ENCODE measurements at places on chromosomes 2 and 18. TPM values are rescaled to one million over a fixed set of nuclear protein-coding genes. Genes with fewer than 3 reads are reported as not detected.

GRCh38 chr2:203774760-203775159, 68.3 kb downstream of the CD28 start:
- H3K4me1 ChIP-seq = no peaks in the 10 kb centered on the region
- H3K27me3 ChIP-seq = no peaks in the 10 kb centered on the region
- no peaks in the 10 kb centered on the region for H3K36me3 ChIP-seq
- H3K27ac ChIP-seq = no peak overlapping the region
- H3K4me3 ChIP-seq = no peak overlapping the region

GRCh38 chr2:210919128-210919527, 362.7 kb downstream of the CPS1 start:
- H3K27me3 ChIP-seq = no peaks in the 10 kb centered on the region
- H3K36me3 ChIP-seq = no peaks in the 10 kb centered on the region
- no peak overlapping the region for H3K27ac ChIP-seq
- H3K4me1 ChIP-seq = no peaks in the 10 kb centered on the region
- H3K4me3 ChIP-seq = no peak overlapping the region
- DNase-seq = no peak

DNA sequence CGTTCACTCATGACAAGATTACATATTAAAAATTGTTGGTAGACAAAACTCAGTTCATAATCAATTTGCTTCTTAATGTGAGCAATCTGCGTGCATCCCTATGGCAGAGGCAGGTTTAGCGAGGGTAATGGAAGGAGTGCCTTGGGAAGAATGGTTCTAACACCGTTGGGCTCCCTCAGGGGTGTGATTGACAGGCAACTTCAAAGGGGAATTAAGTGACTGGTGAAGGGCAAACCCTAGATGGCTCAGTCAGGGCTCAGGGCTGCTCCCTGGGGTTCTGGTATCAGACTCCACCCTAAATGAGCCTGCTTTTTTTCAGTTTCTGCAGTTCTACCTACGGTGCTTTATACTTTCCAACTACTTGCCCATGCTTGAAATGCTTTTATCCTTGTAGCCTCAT, 419.5 kb upstream of the CELF4 start:
- no peak overlapping the region for H3K4me3 ChIP-seq
- H3K36me3 ChIP-seq = no peaks in the 10 kb centered on the region
- no peak overlapping the region for H3K27ac ChIP-seq
- H3K27me3 ChIP-seq = no peaks in the 10 kb centered on the region
- H3K4me1 ChIP-seq = no peaks in the 10 kb centered on the region

- no peak overlapping the region for H3K4me3 ChIP-seq
- peaks cover 10% of the 10 kb centered on the region for H3K4me1 ChIP-seq
- no peaks in the 10 kb centered on the region for H3K36me3 ChIP-seq
- H3K27me3 ChIP-seq = no peaks in the 10 kb centered on the region
- DNase-seq = no peak
These were observed 7.9 kb downstream of the HS6ST1 start for GRCh38 chr2:128310761-128311160.

GRCh38 chr2:26630669-26631360, 10.4 kb downstream of the CIB4 start:
- no peaks in the 10 kb centered on the region for H3K4me1 ChIP-seq
- H3K27ac ChIP-seq = no peak overlapping the region
- no peak for DNase-seq
- H3K36me3 ChIP-seq = no peaks in the 10 kb centered on the region
- H3K27me3 ChIP-seq = no peaks in the 10 kb centered on the region

Gene ALPI
- total RNA-seq = not detected

GRCh38 chr2:204670124-204670523, 124.8 kb downstream of the PARD3B start:
- no peaks in the 10 kb centered on the region for H3K4me1 ChIP-seq
- DNase-seq = no peak
- no peak overlapping the region for H3K4me3 ChIP-seq
- no peaks in the 10 kb centered on the region for H3K36me3 ChIP-seq

DNA sequence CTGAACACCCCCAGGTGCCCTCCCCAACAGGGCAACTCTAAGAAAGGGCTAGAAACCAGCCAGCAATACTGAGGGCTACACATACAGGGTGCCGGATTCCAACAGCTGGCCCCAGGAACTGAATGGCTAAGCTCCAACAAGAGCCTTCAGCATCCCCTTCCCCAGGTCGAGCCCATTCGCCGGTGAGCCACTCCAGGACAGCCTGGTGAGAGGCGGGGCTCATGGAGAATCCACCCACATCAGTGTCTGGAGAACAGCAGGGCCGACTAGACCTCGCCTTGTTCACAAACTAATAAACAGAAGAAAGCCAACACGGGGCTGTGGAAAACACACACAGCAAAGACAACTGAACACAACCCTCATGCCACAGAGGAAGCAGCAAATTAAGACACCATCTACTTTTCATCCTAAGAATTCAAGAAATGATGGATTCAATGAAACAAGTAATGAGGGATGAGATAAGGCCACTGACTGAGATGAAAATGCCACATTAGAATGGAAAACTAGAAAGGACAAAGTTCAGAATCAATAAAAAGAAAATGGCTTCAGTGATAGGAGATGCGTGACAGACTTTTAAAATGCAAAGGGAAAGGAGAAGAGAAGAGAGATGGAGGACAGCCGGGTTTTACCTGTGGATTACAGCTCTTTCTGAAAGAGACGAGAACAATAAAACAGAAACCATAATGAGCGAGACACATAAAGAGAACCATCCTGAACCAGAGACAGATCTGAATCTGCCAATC, 8.2 kb downstream of the PER2 start:
- H3K4me3 ChIP-seq = no peak overlapping the region
- no peak overlapping the region for H3K27ac ChIP-seq

Gene SAG
- total RNA-seq = not detected

Gene TCF23
- not detected for total RNA-seq

DNA sequence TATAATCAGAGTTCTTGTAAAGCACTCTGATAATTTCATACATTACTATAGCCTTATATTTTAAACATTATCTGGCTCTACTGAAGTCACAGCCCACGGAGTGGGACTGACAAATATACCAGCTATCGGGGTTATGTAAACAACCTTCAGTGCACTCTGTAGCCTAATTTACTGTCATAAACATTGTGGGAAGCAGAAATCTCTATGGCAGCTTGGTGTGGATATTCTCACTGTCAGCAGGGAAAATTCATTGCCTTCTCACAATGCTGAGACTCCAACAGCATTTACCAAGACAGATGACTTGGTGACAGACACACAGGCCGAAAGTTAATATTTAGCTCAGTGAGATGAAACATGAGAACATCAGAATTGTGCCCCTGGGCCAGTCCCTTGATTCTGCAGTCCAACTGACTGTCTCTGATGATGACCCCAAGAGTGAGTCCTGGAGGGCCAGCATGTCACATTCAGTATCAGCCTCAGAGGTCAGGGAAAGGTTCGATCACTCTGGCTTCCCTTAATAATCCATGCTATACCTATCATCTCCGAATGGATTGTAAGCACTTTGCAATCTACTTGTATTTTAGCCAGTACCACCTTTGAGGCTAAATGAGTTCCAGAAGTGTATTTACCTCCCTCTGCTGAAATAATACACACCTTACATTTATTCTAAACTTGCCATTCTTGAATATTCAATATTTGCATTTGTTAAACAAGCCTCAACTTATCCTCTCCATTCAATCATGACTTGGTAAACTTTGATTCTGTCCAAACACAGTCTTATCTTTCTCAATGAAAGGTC, 146.2 kb upstream of the OSR1 start:
- no peak for DNase-seq
- no peaks in the 10 kb centered on the region for H3K4me1 ChIP-seq
- no peak overlapping the region for H3K27ac ChIP-seq
- H3K27me3 ChIP-seq = no peaks in the 10 kb centered on the region
- H3K4me3 ChIP-seq = no peak overlapping the region
- H3K36me3 ChIP-seq = no peaks in the 10 kb centered on the region

Gene RBM43
- 3.7 TPM for total RNA-seq

Gene MEIS1
- total RNA-seq = 32.5 TPM

Gene LIMS3
- 0.26 TPM for total RNA-seq

DNA sequence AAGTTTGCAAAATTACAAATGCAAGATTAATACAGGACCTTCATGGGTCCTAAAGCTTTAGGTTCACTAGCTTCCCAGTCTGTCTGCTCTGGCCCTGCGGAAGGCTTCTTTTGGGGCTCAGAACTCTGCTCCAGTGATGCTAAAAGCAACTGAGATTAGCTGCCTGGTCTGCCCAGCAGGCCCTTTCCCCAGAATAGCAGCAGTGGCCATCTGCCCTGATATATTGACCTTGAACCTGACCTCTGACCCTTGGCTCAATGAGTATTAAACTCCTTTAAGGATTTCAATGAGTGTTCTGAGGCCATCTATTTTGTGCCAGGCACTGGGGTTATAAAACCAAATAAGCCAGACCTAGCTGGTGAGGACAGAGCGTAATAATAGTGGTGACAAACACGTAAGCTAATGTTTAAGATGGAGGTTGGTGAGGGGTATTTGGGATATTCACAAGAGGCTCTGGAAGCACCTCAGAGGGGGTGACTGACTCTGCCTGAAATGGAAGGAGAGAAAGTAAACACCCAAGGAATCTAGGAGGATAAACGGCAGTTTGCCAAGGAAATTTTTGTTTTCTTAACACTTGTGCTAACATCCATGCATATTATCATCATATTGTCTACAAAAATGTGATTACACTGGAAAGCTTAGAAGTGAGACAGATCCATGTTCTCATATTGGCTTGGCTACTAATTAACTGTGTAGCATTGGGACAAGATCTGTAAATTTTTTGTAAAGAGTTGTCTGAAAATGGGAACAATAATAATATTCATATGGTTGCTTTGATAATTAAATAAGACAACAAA, 50.4 kb upstream of the LCLAT1 start:
- no peak for DNase-seq
- H3K27me3 ChIP-seq = no peaks in the 10 kb centered on the region
- H3K36me3 ChIP-seq = no peaks in the 10 kb centered on the region
- 0 out of 2 replicates have a peak, but pooled peaks cover 3% of the 10 kb centered on the region for H3K4me1 ChIP-seq

Gene RFTN2
- not detected for total RNA-seq

DNA sequence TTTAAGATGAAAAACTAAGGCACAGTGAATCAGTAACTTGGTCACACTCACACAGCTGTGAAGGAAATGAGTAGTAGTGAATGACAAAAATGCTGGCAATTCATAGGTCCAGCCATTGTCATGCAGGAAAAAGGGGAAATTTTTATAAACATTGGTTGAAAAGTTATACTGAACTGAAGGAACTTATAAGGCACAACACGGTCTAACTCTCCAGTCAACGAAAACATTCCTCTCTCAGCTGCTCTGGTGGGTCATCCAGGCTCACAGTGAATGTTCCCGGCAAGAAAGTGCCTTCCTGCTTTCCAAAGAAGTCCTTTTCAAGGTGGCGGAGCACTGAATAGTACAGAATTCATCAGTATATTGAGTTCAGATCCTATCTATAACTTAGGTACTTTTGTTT, 476.1 kb downstream of the DCC start:
- H3K27me3 ChIP-seq = no peaks in the 10 kb centered on the region
- no peaks in the 10 kb centered on the region for H3K36me3 ChIP-seq
- no peaks in the 10 kb centered on the region for H3K4me1 ChIP-seq
- no peak overlapping the region for H3K27ac ChIP-seq

DNA sequence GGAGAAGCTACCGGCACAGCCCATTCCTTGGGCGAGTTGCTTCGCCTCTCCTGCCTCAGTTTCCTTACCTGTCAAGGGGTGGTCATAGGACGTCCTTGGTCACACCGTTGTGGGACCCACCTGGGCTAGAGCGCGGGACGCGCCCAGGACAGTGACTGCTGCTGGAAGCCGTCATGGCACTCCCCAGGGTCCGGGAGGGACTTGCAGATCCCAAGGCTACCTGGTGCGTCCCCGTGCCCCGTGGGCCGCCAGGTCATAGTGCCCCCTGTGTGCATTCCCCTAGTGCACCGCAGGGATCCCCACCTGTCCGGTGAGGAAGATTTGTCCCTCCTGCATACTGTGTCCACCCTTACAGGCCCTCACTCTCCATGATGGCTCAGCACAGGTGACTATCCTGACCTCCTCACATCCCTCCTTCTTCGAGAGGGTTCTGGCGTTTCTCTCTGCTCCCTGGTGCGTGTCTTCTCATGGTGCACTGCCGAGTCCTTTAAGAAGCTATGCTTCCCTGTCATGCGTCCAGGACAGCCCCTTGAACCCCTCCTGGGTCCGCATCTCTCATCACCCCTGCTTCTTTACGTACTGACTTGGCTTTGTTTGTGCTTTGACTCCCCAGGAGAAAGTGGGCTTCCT, 886 bp upstream of the STK25 start:
- H3K27ac ChIP-seq = no peak overlapping the region
- H3K36me3 ChIP-seq = no peaks in the 10 kb centered on the region
- 0 out of 2 replicates have a peak overlapping the region, but pooled peaks have one; percentile 15 for H3K4me3 ChIP-seq
- DNase-seq = no peak
- peaks cover 11% of the 10 kb centered on the region for H3K4me1 ChIP-seq
- H3K27me3 ChIP-seq = no peaks in the 10 kb centered on the region

Gene INHA
- not detected for total RNA-seq

DNA sequence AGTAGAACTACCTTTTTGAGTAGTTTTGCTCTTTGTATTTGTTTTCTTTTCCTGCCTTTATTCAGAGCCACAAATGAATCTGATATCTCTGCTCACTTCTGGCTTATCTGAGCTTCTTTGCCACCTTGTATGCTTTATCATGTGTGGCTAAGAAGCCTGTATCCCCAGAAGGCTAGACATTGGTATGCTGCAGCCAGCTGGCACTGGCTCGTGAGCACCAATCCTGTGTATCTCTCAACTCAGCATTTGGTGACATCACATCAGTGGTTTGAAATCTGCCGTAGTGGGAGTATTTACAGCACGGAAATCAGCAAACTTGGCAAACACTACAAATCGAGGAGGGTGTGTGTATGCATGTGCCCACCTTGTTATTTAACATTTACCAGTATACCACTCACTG, 183.7 kb upstream of the LHCGR start:
- H3K4me3 ChIP-seq = no peak overlapping the region
- H3K27ac ChIP-seq = no peak overlapping the region
- H3K27me3 ChIP-seq = no peaks in the 10 kb centered on the region
- peaks cover 23% of the 10 kb centered on the region for H3K4me1 ChIP-seq

DNA sequence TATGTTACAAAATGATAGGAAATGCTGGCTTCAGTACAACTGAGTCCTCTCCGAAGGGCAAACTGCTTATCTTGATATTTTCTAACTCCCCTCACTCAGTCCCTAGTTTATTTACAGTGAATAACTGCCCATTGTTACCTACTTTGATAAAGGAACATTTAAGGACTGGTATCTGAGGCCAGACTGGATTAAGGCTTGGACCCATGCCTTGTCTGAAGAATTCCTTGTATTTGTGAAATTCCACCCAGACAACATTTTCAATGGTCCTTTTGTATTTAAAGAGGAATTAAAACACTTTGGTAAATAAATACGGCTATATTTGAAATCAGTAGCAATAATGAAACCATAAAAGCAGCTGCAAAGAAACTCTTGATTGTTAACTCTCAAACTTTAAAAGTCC, 58.3 kb downstream of the PELI1 start:
- peak overlapping the region; percentile 88 for H3K27ac ChIP-seq
- H3K4me1 ChIP-seq = peaks cover 80% of the 10 kb centered on the region
- peak; percentile 34 for DNase-seq
- H3K27me3 ChIP-seq = no peaks in the 10 kb centered on the region

- no peak for DNase-seq
- H3K27ac ChIP-seq = no peak overlapping the region
- no peaks in the 10 kb centered on the region for H3K27me3 ChIP-seq
- no peaks in the 10 kb centered on the region for H3K36me3 ChIP-seq
These were observed 82.1 kb downstream of the BIN1 start for GRCh38 chr2:127024769-127025358.

Data from Karpas-422 (cell line).